ENCODE measurements at places on chromosomes 7 and 10.
A peak's percentile ranks its signal among the peaks of the same experiment; 100 is the strongest.

DNA sequence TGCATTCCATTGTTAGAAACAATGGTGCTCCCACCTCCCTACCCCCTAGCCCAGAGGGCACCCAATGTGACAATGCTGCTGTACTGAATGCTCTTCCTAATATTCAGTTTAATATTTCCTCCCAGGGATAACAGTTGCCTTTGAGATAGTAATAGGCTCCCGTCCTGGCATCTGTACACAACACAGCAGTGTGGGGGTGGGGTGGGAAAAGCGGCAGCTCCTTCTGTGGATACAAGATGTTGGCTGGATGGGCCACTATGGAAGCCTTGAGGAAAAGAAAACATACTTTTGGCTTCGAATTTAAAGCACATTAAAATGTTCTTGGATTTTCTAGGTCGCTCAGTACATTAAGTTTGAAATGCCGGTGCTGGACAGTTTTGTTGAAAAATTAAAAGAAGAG, 9.2 kb upstream of the ZNF22 start:
- DNase-seq, result no peak

- DNase-seq, result no peak
Observed at GRCh38 chr7:101893341-101894082, 76.1 kb downstream of the CUX1 start.

GRCh38 chr10:132508581-132509443, 28.8 kb upstream of the INPP5A start:
- no peak for DNase-seq

DNA sequence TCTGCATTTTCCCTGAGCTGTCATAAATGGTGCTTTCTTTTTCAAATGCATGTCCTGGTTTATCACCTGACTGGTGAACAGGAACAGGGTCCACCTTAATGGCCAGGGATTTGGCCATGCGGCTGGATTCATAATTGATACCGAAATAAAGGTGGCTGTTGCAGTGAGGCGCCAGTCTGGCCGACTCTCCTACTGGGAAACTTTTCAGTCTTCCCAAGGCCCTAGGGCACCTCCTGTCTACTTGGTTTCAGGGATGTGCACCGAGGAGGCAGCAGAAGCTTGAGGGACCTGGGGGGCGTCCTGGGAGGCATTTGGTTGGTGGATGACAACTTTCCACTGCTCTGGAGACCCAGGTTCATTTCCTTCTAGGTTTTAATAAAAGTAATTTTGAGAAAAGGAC, 46.4 kb upstream of the FIGNL1 start:
- DNase-seq, result no peak

DNA sequence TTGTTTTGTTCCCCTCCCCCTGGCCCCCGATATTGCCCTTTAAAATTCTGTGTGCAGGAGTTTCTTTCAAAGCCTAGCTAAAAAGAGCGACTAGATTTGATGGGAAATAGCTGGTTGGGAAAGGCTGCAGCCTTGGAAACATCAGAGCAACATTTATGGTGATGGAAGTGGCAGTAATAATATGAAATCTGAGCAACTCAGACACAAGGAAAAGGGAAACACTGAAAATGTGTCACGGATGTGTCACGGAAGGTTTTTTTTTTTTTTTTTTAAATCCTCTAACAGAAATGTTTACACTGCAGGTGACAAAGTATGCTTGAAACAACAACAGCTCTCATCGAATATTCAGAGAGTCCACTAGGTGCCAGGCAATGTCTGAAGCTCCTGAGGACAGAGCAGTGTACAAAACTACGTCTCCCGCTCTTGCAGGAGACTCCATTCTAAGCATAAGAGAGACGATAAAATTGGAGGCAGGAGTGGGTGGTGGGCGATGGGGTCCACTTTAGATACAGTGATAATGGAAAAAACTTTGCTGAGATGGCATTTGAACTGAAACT, 143.0 kb downstream of the RSU1 start:
- no peak for DNase-seq

- no peak for DNase-seq
Observed at GRCh38 chr7:128010391-128011127, 20.7 kb downstream of the LRRC4 start.

DNA sequence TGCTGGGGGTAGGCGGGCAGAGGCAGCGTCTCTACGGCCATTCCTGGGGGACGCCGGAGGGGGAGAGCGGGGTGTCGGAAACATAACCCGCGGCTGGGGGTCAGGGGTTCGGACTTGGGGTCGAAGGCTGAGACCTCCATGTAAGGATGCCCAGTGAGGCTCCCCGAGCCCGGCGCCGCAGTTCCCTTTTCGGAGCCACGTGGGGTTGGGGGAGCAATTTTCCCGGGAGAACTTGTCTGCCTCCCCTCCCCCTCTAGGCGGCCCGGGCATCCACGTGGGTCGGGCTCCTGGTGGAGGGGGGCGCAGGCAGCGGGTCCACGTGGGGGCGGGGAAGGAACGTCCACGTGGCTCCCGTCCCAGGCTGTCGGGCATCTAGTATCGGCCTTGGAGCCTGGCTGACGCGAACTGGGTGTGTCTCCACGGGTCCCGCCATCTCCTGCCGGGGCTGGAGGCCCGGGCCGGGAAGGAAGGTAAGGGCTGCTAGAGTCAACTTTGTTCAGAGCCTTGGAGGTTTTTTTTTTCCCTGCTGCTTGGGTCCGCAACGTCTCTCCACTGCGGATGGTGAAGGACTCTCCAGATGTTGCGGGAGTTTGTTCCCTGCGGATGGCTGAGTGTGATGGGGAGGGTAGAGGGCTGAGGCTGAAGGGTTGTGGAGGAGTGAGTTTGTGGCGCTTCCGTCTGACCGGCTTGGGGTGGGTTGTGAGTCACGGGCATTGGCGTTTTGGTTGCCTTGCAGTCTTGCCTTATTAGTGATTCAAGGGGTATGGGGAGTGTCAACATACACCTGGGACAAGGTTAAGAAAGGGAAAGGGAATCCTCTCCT, 744 bp downstream of the PPRC1 start:
- peak; percentile 67 for DNase-seq

GRCh38 chr10:8967061-8967460, 912.6 kb downstream of the GATA3 start:
- DNase-seq, result no peak

DNA sequence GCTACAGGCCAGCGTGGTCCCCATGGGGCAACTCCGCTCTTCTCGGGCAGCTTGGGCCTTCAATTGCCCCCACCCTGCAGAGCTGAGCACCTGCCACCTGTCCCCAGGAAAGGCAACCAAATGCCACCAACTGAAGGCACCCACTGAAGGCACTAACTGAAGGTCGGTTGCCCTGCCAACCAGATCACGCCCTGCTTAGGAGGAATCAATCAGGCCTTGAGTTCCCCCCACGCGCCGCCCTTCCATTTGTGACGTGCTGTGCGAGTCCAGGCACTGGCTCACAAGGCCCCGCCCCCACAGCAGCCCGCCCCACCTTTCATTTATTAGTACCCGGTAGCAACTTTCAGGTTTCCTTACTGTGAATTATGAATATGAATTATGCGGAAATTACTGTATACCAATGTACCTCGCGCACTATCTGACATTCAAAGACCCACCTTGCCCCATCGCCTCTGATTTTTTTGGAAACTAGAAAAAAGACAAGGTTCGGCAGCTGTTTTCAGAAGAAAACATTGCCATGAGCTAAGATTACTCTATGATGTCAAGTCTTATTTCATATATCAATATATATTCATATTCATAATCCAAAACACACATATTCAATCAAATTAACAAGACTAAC, 83.6 kb upstream of the ABI1 start:
- no peak for DNase-seq

DNA sequence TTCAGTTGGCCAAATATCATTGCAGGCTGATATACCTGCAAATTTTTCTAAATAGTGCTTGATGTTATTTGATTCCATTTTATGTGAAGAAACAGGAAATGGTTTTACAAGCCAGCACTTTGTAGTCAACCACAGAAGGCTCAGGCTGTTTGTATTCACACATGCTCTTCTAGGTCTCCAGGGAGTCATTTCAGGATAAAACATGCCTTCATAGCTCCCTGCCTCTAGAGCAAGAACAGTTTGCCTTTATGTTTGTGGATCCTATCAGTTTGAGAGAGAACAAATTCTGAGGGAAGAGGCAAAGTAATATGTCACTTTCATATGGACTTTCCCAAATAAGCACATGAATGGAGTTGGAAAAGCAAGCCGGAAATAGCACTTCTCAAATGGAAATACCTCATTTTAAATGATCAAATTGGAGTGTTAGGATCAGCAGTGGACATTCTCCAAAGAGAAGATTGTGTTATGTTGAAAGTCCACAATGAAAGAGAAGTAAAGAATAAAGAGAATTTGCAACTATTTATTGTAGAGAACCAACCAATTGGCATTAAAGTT, 277.6 kb downstream of the KCND2 start:
- DNase-seq, result no peak

DNA sequence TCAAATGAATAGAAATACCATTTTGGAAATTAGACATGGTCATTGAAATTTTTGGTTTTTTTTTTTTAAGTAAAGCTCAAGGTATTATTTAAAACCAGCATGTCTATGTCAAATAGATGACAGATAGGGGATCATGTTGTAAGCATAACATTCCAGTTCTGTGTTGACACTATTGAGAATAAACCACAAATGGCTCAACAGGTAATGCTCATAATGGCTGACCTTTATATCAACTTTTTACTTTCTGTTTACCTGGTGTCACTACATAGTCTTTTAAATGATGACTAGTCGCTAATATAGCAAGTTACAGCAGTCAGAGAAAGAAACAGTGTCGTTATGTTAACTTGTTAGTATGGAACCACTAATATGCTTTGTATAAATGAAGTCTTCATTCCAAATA, 616.0 kb downstream of the GATA3 start:
- DNase-seq, result no peak

- no peak for DNase-seq
Observed at GRCh38 chr10:50991456-50992355, 82.6 kb upstream of the PRKG1 start.

- DNase-seq, result no peak
Observed at GRCh38 chr10:11724938-11725776, 17.0 kb upstream of the ECHDC3 start.

DNA sequence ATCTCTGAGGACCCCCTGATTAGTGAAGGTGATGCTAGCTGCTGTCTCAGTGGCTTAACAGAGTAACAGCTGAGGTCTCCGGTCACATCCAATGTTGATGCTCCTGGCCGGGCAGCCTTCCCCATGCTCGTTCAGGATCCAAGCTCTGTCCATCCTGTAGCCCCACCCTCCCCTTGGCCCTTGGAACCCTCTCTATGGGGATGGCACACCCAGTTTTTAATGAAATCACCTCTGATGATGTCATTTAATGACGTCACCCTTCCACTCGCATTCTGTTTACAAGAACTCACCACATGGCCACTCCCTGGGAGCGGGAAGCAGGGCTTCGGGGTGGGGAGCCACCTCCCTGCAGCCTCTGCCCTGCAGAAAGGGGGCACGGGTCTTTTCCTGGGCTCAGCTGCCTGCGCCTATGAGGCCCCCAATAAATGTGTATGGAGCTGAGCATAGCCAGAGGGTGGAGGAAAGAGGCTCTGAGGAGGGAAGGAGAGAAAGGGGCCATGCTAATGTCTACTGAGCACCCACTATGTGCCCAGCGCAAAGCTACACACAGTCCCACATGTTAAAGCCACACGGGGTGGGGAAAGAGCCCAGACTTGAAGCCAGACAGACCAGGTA, 95.5 kb downstream of the OAT start:
- no peak for DNase-seq

GRCh38 chr7:84422790-84423189, 228.2 kb upstream of the SEMA3A start:
- no peak for DNase-seq

DNA sequence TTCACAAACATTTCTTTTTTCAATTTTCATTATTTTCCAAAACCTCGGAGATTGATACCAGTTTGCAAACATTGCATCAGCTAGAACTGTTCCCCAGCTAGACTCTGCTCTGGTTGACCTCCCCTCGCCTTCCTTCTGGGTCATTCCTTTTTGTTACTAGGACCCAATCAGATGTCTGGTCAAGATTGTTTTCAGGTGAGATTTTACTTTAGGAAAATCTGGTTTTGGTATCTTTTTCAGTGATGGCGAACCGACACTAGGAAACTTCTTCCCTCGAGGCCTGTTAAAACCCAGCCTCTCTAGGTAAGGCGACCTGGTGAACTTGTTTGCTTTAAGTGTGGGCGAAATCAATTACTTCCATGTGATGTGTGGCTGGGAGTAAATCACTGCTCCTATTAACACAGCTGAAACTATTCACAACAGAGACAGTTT, 8.4 kb downstream of the PROSER2 start:
- DNase-seq, result no peak

GRCh38 chr7:24652251-24652939, 79.1 kb downstream of the PALS2 start:
- no peak for DNase-seq

GRCh38 chr10:61633665-61634064, 29.1 kb upstream of the CABCOCO1 start:
- DNase-seq, result no peak

DNA sequence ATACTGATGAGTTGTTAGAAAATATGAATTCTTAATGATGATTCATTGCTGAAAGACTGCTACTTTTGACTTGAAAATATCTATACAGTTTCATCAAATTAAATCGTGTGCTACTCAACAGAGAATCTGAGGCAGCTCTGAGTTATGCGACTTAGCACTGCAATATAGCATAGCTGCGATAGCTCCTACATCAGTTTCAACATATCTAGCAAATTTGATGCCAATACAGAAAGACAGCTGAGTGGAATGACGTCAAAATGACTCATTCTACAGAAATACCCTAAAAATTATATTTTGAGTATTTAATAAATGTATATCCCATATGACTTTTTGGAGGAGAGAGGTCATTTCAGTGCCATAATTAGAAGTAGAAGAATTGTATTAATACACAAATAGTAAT, 1.1 kb upstream of the TARP start:
- DNase-seq, result no peak

DNA sequence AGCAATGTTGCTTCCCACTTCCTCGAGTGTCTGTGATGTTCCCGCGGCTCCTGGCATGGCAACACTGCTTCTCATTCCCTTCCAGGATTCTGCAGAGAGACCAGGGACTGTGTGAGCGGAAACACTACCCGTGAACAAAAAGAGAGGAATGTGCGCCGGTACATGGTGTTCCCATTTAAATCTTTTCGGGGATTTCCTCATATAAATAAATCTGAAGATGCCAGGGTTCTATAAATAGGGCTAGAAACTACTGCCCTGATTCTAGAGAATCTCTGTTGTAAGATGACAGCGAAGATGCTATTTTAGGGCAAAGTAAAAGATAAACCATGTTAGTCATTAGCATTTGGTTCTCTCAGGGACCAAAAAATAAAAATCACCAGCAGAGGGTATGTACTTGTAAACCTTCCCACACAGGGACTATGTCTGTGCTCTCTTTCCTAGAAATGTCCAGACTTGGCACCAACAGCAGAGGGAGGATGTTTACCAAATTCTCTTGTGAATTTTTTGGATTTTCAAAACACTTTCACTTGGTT, 92.2 kb upstream of the DDC start:
- DNase-seq, result no peak

- no peak for DNase-seq
Observed at GRCh38 chr10:42979181-42979580, 97.7 kb upstream of the RET start.

- DNase-seq, result no peak
Observed at GRCh38 chr7:99437946-99438572, 539 bp downstream of the PTCD1 start.

All from activated T-cell treated with anti-CD3 and anti-CD28 coated beads for 48 hours (primary cell).